ENCODE measurements at places on chromosomes 2 and 18. TPM values are rescaled to one million over a fixed set of nuclear protein-coding genes. Genes with fewer than 3 reads are reported as not detected.

- no peak for DNase-seq
These were observed 314.3 kb upstream of the COL3A1 start for GRCh38 chr2:188659656-188660406.

DNA sequence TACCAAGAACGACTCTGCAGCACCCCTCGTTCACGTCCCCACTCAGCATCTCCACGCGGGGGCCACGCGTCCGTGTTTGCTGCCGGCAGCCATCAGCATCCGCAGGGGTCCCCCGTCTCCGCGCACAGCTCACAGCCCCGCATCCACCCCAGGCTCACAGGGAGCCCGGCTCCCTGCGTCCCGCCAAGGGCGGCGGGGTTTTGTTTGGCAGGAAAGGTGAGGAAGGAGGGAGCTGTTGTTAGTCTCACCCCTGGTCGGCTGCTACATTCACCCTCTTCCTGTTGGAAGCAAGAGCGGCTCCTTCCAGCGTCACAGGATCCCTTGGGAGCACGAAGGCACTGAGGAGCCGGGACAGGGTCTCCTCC is 131.0 kb upstream of the CTDP1 start:
- no peak for DNase-seq

DNA sequence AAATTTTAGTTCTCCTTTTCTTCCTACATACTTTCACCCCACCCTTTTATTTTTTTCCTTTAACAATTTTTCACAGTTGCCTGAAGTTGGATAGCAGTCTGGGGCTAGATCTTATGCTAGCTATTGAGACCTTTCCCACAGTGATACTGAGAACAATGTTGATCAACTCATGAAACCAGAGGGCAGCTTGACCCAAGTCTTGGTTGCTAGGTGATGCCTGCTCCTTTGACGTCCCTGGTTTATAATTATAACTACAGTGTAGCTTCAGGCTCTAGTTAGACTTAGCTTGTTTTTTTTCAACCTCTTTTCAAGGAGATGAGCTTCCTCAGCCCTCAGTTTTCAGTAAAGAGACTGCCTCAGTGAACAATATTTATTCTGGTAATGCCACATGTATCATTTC is 648.5 kb downstream of the IRS1 start:
- no peak for DNase-seq

- peak; percentile 79 for DNase-seq
These were observed 13.2 kb upstream of the ILKAP start for GRCh38 chr2:238216651-238217184.

DNA sequence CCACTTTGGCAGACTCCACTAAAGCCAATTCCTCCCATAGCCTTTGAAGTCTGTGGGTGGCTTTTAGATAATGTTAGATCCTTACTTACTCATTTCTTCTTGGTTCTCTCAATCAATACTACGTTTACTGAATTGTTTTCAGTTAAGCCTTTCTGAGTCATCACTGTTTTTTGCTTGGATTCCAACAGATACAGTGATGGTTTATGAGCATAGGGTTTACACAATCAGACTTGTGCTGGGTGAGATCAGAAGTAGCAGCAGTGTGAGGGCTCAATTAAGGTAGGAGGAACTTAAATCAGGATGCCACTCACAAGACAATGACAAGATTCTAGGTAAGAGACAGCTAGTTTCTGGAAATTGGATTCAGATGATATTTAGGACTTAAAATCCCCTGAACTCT is 297.7 kb upstream of the DOK6 start:
- DNase-seq, result no peak

DNA sequence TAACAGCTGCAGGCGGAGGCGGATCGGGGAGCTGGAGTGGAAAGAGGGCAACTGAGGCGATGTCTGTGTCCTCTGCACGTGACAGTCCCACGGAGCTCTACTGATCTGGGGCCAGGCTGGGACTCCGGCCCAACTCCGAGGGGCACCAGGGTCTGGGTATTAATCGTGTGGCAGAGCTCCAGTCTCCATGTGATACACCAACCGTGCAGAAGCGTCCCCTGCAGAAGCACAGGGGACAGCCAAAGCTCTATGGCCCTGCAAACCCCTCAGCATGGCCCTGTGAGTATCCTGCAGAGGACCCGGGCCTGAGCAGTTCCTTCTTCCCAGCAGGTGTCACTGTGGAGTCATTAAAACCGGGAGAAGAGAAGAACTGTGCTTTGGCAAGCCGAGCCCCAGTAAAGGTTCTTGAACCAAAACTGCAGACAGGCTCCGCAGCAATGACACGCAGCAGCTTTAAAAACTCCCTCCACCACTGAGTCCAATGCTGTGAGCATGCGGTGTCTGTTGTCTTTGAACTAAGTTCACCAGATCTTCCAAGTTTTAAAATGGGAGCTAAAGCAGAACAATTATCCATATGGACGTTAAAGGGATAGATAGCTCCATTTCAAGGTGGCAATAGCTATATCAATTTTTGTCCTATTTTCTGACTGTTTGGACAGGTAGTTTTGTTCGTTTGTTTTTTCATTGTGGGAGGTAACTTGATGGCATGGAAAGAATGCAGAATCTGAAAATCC is 79.4 kb downstream of the TMEM182 start:
- peak; percentile 19 for DNase-seq

GRCh38 chr2:111522231-111522768 is 361.7 kb downstream of the ANAPC1 start:
- DNase-seq, result no peak

GRCh38 chr2:233593201-233593600 is 24.2 kb upstream of the UGT1A8 start:
- DNase-seq, result no peak

- DNase-seq, result peak; percentile 71
These were observed 24.1 kb downstream of the MRPL35 start for GRCh38 chr2:86223140-86223926.

GRCh38 chr2:63790491-63790890 is 51.2 kb upstream of the UGP2 start:
- DNase-seq, result no peak

DNA sequence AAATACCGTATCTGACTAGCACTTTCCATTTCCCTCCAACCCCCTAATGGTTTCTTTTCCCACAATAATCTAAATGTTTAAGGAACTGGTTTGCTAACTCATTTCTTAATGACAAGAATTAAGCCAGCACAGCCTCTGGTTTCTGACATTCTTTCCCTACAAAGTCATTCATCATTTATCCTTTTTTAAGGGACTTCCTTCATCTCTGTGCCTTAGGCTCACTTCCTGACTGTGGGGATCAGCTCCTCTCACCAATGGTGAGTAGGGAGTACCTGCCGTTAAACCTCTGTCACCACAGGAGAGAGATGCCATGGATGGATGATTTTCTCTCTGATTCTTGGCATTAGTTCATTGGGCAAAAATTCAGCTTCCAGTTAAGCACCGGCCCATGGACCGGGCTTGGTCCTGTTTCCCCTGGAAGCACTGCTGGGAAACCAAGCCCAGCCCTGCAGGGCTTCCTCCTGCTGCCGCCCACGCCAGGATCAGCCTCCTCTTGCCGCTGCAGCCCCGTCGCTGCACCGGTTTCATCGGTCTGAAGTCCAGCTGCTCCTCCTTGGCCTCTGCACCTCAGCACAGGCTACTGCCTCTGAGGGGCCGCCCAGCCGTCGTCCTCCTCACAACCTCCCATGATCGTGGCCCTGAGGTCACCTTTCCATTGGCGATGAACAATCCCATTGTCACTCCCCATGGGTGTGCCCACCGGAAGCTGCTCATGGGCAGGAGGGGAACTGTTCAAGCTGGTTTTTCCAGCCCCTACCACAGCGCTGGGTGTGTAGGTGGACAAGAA is 64.0 kb upstream of the ZNF516 start:
- no peak for DNase-seq

DNA sequence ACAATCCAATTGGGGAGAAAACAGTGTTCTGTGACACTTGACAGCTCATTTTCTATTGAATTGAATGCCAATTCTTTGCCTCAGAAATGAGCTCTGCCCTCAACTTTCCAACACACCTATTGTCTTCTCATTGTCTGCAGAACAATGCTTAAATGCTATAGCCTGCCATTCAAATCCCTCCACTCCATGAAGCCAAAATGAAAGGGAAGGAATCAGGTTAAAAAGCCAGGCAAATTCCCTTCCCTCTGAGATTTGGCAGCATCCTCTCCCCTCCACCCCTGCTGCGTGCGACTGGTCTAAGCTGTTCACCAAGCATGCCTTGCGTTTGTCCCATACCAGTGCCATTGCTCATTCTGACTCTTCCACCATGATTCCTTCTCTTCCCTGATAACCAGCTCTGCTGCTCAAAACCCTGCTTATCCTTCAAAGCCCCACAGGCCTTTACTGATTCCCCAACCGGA is 32.4 kb upstream of the TMEM131 start:
- no peak for DNase-seq

DNA sequence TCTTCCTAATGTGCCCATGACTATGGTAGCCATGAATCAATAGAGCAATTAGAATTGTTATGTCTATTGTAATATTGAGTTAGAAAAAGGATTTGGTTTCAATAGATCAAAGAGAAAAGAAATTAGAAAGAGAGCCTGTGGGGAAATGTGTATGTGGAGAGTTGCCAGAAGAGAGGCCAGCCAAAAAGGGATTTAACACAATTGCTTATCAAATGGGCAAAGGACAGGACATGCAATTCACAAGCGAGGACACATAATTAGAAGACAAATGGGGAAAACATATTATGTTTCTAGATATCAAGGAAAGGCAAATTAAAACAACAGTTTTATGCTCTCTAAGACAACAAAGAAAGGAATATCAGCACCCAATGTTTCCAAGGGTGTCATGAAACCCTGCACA is 403.2 kb upstream of the KLHL29 start:
- no peak for DNase-seq

DNA sequence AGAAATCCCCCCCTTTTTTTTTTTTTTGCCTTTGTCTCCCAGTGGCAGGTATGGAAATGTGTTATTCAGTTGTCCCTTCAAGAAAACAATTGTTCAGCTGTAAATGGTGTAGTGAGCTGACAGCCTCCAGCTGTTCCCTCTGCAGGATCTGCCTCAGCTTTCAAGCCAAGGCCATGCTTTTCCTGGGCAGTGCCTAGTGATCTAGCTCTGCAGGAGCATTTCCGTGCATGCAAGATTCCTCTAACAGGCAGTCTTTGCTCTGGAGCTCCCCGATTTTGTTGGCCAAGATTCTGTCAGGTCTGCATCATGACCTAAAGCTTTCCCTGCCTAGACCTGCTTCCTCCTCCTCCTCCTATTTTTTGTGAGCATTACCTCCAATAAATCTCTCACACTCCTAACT is 300.7 kb upstream of the UBE2E3 start:
- no peak for DNase-seq

DNA sequence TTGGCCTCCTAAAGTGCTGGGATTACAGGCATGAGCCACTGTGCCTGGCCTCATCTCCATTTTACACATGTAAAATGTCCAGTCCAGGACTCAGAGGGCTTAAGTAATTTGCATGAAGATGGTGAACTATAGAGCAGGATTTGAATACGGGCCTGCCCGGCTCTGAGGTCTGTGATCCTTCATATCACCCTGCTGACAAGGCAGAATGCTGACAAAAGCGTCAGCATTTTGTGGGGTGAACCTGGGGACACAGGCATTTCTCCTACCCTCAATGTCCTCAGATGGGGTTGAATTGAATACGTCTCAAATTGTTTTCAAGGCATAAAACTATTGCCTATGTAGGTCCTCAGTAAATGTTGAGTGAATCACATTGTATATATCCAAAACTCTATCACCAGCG is 57.2 kb upstream of the GATA6 start:
- DNase-seq, result no peak

DNA sequence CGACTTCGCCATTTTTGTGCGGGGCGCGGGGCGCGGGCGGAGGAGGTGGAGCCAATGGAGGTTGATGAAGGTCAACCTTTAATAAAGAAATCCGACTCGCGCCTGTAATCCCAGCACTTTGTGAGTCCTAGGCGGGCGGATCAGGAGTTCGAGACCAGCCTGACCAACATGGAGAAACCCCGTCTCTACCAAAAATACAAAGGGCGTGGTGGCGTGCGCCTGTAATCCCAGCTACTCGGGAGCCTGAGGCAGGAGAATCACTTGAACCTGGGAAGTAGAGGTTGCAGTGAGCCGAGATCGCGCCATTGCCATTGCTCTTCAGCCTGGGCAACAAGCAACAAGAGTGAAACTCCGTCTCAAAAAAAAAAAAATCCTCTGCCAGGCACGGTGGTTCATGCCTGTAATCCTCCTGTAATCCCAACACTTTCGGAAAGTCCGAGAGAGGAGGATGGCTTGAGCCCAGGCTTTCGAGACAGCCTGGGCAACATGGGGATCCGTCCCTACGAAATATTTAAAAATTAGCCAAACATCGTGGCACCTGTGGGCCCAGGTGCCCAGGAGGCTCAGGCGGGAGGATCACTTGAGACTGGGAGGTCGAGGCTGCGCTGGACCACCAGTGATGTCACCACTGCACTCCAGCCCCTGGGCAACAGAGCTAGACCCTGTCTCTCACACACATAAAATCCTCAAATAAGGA is 493 bp upstream of the PREB start:
- no peak for DNase-seq

- DNase-seq, result no peak
These were observed 84.7 kb upstream of the RAB27B start for GRCh38 chr18:54743605-54743995.

DNA sequence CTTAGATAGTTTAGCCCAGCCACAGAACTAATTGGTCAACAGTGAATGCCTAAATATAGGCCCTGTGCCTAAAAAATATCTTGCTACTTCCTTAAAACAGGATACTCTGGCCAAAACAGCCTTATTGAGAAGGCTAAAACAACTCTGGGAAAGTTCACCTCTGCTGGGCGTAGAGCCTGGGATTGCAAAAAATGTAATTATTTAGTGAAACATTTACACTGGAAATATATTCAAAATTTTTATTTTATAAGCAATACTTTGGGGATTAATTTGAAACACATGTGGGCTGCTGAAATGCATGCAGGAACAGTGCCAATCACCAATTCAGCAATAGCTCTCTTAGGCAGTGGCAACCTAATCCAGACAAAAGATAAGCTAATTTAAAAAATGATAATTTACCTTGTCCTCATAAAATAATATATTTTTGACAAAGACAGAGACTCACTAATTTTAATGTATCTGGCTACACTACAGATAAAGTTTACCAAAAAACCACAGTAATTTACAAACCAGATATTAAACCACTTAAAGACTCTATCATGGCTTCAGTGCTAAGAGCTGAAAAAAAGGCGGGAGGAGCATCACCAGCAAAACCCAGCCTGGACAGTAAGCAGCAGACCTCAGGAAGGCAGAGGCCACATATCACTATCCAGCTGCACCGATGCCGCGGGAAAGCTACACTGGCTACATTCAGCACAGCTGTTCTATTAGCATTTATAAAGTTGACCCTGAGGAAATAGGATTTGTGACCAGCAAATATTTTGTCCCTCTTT is 18.5 kb downstream of the TRAK2 start:
- no peak for DNase-seq

GRCh38 chr18:44796429-44797428 is 116.0 kb downstream of the SETBP1 start:
- DNase-seq, result no peak

Gene TCF23
- 0.20 TPM for total RNA-seq

Gene MC5R
- not detected for total RNA-seq

Gene DYNC2LI1
- total RNA-seq, result 6.7 TPM

Gene AGBL5
- 8.6 TPM for total RNA-seq

Gene PROM2
- 1.4 TPM for total RNA-seq

Gene PLCD4
- total RNA-seq, result 85.2 TPM

Gene KCNE4
- total RNA-seq, result 0.84 TPM

Gene CTAGE1
- total RNA-seq, result not detected

Gene GALR1
- total RNA-seq, result 0.02 TPM

Gene COL3A1
- 17.9 TPM for total RNA-seq

Gene C2orf74
- total RNA-seq, result 12.6 TPM

Gene SFTPB
- total RNA-seq, result 0.89 TPM

Gene CSRNP3
- total RNA-seq, result 0.05 TPM

Gene PRKD3
- total RNA-seq, result 18.0 TPM

Data from psoas muscle (tissue), 8 donors.